ENCODE measurements at places on chromosomes 2 and 18.

DNA sequence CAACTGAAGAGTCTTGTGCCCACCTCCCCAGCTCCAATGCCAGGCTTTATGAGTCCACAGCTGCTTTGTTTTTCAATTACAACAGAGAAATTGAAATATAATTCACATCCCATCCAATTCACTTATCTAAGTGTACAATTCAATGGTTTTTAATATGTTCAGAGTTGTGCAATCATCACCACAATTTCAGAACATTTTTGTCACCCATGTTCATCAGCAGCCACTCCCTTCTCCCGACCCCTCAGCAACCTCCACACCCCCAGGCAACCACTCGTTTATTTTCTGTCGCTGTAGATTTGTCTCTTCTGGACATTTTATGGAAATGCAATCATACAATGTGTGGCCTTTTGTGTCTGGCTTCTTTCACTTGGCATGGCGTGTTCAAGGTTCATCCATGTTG, 23.3 kb downstream of the INHBB start:
- no peak for DNase-seq

- no peak for DNase-seq
Measured at GRCh38 chr2:139067874-139068273, 287.7 kb upstream of the NXPH2 start.

DNA sequence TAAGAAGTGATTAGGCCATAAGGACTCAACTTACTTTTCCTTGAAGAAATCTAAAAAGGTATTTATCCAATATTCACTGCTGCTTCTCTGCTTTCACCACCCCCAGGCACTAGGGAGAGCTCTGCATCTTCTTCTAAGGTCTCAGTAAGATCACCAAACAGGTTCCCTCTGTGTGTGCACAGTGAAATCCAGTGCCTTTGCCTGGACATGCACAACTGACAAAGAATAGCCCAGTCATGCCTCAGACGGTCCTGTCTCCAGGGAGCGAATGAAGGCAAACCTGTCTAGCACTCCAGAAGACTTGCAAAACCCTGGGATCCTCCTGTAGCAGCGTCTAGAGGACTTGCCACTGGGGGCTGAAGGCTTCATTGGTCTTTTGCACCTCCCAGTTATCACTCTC, 344.5 kb upstream of the LRATD1 start:
- DNase-seq, result no peak

DNA sequence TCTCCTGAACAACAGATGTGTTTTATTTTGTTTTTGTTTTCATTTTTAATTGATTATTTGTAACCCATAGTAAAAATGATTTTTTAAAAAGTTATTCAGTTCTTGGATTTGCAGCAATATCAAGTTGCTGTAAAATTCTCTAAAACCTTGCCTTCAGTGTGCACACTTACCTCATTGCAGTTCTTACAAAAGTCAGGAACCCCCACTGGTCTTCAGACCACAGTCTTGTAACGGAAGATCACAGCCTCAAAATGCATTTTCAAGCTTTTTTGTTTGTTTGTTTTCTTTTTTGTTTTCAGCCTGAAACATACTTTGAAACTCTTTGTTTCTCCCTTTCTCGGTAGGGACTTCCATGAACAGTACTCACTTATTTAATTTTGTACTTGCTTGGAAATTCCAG, 1012.8 kb upstream of the GYPC start:
- no peak for DNase-seq

- no peak for DNase-seq
Measured at GRCh38 chr2:8049851-8050571, 631.8 kb upstream of the ID2 start.

GRCh38 chr18:10197097-10197496, 257.3 kb upstream of the APCDD1 start:
- DNase-seq, result no peak
